Lower leg skin (tissue), 4 donors: ENCODE measurements at places on chromosomes 2 and 18.

GRCh38 chr2:62099523-62100175 is 96.3 kb upstream of the B3GNT2 start:
- DNase-seq, result no peak

DNA sequence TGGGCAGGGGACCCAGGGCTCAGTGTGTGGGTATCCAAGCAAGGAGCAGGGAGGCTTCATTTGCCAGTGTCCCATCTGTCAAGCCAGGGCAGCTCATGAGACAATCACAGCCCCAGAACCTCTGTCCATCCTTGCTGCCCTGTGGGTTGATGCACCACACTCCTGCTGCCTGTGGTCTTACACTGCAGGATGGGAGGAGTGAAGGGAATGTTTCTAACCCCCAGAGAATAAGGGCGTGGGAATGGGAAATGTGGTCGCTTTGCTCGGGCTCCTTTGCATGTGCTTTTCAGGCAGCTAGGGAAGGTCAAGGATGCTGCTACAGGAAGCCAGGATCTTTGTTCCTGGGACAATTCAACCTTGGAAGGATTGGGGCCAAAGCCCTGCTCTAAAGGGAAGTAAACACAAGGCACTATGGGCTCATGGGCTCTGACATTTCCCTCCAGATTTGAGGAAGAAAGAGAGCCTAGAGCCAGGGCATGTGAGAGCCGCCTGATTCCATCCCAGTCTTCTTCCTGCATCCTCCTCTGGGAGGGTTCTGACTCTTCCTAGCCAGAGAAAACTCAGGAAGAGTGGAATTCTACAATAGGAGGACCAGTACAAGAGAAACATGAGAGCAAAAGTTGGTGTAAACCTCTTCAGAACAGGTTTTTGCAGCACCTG is 18.8 kb upstream of the MAP3K20 start:
- DNase-seq, result no peak

GRCh38 chr2:134869946-134870736 is 31.7 kb downstream of the ACMSD start:
- DNase-seq, result no peak

DNA sequence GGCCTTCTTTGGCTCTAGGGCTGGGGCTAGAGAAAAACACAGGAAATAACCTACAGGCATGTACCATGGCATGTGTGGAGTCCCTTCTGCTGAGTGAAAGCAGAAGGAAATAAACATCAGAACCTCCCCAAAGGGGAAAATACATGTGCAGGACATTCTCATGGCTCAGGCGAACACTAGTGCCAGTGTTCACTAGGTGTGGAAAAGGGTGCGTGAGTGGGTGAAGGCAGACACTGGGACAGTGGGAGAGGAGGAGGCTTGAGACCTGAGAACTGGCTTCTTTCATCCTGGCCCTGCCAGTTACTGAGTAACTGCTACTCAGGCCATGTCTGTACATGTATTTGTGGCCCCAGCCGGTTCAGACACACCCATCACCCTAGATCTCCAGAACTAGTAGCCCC is 268.2 kb downstream of the PRKCE start:
- no peak for DNase-seq

GRCh38 chr2:9768388-9768787 is 74.9 kb upstream of the TAF1B start:
- DNase-seq, result no peak

DNA sequence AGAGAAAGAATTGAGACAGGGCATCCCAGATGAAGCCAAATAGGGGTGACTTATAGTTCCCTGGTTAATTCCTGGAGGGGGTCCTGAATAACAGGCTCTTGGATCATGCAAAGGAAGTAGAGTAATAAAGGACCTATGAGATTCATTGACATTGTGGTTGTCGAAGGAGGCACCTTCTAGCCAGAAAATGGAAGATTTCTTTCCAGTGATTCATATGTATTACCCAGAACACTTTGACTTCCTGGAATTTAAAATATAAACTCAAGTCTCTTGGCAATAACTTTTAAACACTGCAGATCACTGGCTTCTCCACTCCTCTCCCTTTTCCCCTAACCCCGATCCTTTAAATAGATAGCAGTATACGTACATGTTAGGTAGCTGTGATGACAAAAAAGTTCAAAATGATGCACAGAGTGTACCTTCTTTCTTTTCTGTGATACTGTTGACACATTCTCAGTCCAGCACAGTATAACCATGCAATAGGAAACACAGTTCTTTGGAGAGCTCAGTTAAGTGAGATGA is 211.8 kb downstream of the LTBP1 start:
- DNase-seq, result no peak

DNA sequence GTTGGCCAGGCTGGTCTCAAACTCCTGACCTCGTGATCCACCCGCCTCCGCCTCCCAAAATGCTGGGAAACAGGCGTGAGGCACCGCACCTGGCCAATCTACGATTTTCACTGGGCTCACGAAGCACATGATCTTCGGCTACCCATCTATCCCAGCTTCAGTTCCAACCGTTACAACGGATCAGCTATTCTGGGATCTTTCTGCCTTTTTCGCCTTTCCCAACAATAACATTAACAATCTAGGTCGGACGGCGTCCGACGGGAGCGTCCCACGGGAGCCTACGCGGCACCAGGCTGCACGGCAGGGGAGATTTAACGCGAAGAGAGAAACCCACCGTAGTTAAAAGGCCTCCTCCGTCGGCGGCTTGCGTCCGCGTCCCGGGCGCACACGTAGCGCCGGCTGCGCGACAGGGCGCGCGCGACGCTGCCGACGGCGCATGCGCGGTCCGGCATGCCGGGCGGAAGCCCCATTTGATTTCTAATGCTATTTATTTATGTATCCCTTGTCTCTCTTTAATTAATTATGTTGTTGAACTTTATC is at the start of gene MSL3B:
MSL3B (minus strand) TSS at position 394 of the 540 bp plus-strand sequence.
- DNase-seq, result no peak

- no peak for DNase-seq
Observed at GRCh38 chr2:71607151-71607889, 154.0 kb downstream of the DYSF start.

DNA sequence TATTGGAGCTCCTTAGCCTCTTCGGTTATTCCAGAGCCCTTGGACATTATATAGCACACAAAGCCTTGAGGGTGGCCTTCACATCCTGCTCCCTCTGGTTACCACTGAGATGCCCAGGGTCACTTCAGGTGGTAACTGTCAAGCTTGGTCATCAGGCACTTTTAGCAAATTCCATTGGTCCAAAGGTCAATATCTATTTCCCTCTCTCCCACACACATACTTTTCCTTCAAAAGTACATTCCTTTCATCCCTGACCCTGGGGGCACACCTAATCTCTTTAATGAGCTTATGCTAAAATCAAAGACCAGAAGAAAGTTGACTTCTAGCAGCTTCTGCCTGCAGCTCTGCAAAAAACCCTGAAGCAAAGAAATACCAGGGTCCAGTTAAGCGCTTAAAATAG is 172.0 kb upstream of the NRP2 start:
- DNase-seq, result no peak

- peak; percentile 45 for DNase-seq
Observed at GRCh38 chr2:36356990-36357846, 1.6 kb downstream of the CRIM1 start.

GRCh38 chr2:54757500-54757899 is 34.0 kb downstream of the EML6 start:
- no peak for DNase-seq

DNA sequence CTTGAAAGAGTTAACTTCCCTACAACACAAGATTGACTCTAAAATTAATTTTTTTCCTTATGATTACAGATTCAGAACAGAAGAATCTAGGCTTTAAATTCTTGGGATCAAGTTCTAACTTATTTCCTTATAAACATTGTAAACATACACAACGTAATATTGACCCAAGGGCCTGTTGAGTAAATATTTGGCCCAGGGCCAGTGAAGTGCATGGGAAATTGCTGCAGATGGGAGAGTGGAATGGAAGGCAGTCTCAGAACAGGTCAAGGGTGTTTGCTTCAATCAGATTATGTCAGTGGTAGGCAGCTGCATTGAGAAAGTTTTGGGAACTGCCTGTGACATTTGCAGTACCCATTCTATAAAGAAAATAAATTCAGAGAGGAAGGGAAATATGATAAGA is 137.6 kb downstream of the MYO1B start:
- no peak for DNase-seq

DNA sequence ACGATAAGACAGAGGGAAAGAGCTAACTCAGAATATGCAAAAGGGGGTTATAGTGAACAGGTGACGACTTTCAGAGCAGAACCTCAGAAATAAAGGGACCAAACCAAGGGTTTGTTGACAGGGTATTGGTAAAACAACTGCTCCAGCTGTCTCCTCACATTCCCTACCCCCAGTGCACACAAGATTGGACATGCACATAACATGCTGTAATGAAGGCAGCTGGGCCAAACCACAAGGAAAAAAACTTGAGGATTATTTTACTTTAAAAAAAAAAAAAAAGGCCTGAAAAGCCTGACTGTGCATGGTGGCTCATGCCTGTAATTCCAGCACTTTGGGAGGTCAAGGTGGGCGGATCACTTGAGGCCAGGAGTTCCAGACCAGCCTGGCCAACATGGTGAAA is 3.5 kb downstream of the RBM43 start:
- DNase-seq, result no peak

GRCh38 chr2:109636317-109636716 is 22.2 kb downstream of the SOWAHC start:
- DNase-seq, result peak; percentile 37

DNA sequence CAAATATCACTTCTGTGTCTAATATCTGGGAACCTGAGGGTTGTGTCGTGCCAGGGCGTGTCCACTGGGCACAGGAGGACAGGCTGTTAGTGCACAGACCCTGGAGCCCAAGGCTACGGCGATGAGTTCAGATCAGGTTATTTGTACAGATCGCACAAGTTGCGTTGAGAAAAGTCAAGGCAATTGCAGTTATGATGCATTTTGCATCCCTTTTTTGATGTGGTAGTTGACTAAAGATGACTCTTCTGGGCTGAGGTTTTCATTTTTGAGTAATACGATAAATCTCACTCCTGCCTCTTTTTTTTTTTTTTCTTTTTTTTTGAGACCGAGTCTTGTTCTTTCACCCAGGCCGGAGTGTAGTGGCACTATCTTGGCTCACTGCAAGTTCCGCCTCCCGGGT is 7.2 kb downstream of the RBFA start:
- DNase-seq, result no peak

DNA sequence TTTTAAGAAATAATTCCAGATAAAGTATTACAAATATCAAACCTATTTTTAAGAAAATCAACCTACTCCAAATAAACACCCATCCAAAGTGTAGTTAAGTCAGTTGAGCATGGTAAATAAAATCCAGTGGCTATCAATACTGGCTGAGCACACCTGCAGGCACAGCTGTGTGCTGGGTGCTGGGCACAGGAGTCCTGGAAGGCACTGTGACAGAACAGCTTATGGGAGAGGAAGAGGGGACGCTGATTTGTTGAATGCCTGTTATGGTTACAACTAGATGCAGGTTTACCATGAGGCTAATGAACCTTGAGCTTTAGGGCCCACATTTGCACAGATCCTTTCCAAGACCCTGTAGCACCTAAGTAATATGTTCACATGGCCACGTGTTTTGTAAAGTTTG is 202.7 kb downstream of the MTX2 start:
- no peak for DNase-seq

DNA sequence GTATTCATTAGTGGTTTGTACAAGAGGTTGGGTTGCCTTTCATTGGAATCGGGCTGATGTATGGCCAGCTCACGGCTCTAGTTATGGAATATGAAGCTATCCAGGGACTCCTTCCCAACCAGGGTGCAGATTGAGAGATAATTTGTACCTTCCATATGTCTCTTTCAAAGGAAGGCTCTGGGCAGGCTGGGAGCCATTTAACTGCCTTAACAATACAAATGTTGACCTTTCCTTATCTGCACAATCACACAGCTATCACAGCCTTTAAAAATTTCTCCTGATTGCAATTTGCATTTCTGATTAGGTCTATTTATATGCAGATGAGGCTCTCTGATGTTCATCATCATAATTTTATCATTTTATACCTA is 58.7 kb downstream of the MYO3B start:
- DNase-seq, result no peak

GRCh38 chr2:145845207-145845894 is 1325.4 kb upstream of the ZEB2 start:
- no peak for DNase-seq

GRCh38 chr18:51437280-51438271 is 240.1 kb upstream of the MEX3C start:
- no peak for DNase-seq

DNA sequence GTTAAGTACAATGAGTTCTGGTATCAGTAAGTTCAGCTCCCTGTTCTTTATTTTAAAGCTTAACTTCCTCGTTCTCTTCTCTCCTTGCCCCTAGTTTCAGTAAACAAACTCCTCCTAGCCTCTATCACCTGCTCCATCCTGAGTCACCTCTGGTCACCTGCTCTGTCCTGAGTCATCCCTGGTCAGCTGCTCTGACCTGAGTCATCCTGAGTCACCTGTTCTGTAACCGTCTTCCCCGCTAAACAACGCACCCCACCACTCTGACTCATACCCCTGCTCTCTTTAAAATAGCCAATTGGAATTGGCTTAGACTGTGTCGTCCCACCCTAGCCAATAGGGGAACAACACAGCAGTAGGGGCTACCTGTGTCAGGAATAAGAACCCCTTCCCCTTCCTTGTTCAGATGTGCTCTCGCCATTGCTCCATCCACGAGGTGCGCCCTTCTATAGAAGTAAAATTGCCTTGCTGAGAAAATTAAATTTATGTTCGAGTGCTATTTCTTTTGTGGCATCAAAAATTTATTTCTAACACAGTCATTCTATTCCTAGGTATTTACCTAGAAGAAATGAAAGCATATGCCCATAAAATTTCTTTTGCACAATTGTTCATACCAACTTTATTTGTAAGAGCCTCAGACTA is 24.9 kb upstream of the RMND5A start:
- DNase-seq, result no peak

DNA sequence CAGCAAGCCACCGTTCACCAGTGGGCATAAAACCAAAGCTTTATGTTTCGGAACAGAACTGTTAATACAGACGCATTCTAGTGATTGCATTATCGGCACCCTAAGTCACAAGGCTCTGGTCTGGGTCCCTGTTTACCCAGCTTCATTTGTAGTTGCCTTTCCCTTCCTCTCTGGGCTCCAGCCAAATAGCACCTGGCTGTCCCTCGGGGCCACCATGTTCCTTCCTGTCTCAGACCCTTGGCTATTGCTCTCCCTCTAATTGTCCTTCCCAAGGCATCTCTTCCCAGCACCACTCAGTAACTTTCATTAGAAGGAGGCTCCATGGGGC is 75.3 kb downstream of the SDC1 start:
- DNase-seq, result peak; percentile 28

- DNase-seq, result no peak
Observed at GRCh38 chr2:176885001-176885643, 327.5 kb upstream of the HNRNPA3 start.

GRCh38 chr2:121297217-121297830 is 12.3 kb upstream of the TFCP2L1 start:
- DNase-seq, result no peak

GRCh38 chr2:239657992-239658391 is 257.2 kb upstream of the HDAC4 start:
- peak; percentile 68 for DNase-seq
